ENCODE measurements at places on chromosomes 6 and 20.

GRCh38 chr20:38547288-38548085 lies 33.5 kb upstream of the ADIG start:
- DNase-seq: no peak

GRCh38 chr6:5518936-5519491 lies 257.7 kb downstream of the FARS2 start:
- no peak for DNase-seq

- no peak for DNase-seq
Observed at GRCh38 chr6:169168302-169168630, 85.4 kb downstream of the THBS2 start.

- no peak for DNase-seq
Observed at GRCh38 chr20:14622796-14623195, 285.4 kb upstream of the FLRT3 start.

DNA sequence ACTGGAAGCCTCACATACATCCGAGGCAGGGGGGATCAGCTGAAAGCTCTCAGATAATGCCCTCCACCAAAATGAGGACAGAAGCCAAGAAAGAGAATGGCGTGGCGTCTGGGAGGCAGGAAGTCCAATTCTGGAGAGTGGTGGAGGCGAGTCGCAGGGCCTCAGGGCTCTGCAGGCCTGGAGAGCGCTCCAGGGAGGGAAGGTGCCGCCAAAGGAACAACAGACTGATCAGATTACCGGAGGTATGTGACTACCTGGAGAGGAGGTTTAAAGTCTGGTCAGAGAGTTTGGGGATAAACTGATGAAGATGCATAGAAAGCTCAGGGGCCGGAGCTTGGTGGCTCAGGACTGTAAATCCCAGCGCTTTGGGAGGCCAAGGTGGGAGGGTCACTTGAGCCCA lies 11.2 kb upstream of the IP6K3 start:
- DNase-seq: no peak

DNA sequence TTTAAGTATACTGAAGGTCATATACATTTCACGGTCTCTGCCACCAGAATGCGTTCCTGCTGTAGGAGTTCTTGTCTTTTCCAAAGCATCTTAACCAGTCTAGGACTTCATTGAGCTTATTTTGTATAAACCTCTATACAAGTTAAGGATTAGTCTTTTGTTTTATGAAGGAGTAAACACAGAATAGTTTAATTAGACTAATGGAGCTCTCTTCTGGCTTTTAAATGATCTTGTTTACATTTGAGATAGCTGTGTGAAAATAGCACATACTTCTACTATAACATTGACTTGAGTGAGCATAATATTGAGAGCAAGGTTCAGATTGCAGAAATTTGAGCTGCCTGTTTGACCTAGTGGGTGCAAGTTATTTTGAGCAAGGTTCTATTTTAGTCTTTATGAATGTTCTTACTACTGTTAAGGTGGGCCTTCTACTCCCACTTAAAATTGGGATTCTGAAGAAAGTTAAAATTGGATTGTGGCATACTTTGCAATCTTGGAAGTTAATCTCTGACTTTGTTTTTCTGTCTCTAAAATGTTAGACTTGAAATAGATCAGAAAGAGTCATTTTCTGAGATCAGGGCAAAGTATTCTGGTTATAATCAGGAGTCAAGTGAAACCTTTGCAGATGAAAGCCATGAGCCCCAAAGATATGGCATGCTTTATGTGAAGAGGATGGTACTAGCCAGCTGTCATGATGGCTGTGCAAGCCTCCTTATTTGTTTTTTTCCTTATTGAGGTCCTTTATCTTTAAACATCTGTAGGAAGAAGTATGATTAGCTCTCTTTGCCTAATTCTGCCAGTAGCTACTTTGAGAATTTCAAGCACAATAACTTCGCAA lies 41.8 kb downstream of the RPRD1B start:
- DNase-seq: no peak

DNA sequence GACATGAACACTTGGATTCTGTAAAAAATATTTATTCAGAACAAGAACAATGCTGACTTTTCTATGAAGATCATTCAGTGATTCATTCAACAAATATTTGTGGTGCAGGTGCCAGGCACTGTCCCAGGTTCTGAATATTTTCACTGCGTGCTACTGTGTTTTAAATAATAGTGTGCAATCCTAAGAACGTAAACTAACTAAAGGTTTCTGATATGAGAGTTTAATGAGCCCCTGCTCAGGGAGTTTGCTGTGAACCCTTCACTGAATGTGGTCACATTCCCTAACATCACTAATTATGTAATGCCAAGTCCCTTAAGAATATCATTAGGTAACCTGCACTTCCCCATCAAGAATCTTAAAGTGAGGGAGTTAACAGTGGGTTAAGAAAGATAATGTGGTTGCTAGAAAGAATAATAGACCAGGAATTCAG lies 1.7 kb upstream of the TMEM170B start:
- no peak for DNase-seq

DNA sequence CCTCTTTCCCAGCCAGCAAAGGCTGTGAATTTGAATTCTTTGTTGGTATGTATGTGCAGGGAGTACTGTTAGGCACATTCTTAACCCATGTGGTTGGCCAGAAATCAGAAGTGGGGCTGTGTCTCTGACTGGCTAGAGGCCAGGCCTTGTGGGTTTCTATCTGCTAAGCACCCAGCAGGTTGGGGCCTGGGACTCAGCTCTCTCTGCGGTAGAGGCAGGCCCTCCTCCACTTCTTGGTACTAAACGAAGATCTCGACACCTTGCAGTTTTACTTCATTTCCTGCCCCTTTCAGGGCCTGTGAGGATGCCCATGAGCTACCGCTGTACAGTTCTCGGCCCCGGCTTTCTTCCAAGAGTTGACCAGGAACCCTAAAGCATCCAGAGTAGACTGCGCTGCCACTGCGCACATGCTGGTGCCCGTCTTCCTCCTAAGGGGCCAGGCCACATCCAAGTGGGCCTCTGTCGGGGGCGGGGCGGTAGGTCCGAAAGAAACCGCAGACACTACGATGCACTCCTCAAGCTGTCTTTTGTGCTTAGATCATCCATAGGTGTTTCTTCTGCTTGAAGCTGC lies 51.1 kb downstream of the TCP11 start:
- DNase-seq: peak; percentile 14

DNA sequence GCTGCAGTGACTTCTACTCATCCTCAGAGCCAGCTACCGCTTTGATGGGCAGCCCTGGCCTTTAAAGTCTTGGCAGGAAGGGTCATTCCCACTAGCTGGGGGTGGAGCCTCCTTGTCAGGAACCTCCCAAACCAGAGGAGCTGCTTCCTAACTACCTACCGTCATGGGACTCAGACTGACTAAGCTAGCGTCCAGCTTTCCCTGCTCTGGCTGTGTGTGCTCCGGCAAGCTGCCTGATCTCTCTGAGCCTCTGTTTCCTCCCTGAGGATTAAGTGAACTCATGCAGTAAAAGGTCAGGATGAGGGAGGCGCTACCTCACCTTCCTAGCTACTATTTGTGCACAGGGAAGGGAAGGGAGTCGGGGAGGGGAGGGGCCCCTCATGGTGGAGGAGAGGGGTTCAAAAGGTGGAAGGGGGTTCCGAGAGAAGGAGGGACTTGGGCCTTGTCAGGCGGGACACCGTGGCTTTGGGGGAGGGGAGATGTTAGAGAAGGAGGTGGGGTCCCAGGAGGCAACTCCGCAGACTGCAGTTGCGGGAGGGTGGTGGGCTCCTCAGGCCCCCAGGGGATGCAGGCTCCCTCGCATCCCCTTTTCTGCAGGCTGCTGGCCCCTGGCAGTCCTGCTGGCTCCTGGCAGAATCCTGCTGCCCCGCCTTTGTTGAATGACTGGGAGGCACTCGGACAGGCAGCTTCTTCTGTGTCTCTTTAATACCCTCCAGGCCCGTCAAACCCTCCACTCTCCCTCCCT lies 9.8 kb downstream of the DUSP15 start:
- DNase-seq: no peak

DNA sequence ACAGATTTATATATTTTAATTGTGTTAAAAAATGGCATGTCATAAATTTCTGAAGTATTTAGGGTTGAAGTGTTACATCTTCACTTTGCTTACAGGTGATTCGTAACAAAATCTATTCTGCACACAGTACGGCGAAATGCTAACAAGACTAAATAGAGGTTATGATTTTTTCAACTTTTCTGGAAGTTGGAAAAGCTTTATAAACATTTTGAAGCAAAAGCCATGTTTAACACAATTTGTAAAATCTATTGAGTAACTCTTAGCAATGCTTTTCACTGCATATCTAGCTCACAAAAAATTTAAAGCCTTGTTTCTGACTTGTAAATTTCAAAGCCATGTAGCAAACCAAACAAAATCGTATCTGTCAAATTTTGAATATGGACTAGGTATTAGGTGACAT lies 3.3 kb downstream of the STX16 start:
- DNase-seq: no peak

DNA sequence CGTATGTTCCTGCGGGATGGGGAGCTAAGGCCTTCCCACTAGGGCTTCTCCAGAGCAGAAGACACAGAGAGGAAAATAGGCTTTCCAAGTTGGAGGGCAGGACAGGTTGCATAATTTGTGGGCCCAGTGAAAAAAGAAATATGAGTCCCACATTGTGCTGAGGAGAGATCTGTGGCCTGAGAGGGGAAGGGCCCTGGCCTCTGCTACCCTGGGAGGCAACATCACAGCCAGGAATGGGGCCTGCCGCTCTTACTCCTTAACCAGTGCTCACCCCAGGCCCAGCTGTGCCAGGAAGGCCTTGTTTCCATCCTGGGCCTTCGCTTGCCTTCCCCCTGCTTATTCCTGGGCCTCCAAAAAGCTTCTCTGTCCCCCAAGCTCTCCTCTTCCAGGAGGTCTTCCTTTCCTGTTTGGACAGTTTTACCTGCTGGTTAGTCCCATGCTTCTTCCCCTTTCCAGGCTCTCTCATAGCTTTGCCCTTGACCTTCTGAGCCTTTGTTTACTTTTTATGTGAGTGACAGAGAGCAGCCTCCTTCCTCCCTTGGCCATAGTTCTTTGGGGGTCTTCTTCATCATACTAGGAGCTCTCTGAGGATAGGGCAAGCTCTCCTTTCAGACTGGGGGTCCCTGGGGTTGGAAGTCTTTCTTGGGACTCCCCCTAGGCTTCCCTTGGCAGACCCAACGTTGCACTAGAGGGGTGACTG lies 26.2 kb upstream of the VEGFA start:
- DNase-seq: no peak

DNA sequence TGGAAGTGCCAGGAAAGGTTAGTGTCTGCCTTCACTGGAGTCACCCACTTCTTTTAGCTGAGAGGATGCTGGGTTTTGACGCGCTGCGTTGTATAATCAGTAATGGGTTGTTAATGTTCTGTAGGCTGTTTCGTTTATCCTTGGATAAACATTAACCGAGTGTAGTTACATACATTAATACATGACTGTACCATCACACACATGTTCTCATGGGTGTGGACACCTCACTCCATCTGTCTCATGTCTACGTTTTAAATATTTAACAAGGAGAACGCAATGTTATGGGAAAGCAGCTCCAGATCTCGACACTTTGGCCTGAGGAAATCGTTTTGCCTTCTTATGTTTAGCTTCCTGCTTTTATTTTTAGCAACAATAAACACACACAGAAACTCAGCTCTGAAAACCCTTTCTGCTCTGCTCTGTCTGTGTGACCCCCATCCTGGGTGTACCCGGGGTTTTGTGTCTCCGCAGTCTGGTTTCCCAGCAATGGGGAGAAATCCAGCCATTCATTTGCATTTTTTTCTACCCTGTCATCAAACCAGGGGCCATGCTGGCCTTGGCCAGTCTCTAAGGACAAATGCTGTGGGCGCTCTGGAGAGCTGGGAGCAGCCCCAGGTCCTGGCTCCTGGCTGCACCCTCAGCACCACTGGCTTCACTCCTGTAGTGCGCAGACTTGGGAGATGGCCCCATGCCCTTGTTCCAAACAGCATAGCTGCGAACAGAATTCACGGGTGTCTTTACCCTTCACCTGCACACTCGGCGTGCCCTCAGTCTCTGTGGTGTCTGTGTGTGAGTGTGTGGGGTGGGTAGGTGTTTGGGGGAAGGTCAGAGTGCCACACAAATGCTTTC lies 110.8 kb downstream of the ERMARD start:
- DNase-seq: no peak

GRCh38 chr20:50339466-50339901 lies 148.9 kb downstream of the CEBPB start:
- DNase-seq: no peak

DNA sequence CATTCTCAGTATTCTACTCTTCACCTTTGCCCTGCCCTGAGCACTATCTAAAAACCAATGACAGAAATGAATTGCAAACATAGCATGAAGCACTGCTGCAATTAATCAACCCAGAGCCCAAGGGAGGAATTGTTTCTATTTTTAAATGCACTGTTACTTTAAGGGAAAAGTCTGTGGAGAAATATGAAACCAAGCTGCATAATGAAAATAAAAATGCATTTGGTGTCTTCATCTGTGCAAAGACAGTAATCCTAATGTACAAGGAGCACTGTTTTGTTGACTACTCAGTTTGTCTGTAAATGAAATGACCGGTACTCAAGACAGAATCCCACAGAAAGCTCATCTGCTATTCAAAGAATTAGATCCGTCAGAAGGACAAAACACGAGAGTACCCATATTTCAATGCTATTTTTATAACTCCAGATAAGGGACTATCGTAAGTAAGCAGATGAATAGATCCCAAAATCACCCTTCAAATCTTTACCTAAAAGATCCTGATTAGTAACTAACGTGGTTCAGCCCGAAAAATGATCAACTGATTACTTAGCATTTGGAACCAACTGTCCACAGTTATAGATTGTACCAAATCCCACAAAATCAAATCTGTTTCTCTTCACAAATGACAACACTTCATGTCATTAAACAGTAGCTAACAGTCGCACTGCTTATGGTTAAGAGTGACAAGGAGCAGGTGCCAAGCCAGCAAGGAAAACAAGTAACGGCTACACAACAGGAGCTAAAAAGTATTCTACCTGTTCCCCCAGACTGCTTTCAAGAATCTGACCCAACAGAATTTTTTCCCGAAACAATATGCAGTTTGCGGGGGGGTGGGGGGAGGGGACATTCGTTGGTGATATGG lies 2.4 kb downstream of the KIF13A start:
- DNase-seq: no peak

DNA sequence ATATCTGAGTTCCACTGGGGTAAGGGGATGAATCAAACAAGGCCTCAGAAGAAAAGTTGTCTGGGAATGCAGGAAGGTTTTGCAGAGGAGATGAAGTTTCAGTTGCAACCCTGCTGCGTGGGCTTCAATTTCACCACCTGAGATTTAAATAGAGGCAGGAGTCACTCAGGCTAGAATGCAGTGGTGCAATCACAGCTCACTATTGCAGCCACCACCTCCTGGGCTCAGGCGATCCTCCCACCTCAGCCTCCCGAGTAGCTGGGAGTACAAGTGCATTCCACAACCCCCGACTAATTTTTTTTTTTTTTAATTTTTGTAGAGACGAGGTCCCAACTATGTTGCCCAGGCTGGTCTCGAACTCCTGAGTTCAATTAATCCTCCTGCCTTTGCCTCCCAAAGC lies 1.5 kb upstream of the ZNF165 start:
- DNase-seq: no peak

- no peak for DNase-seq
Observed at GRCh38 chr6:41132254-41132653, 21.9 kb downstream of the TREML1 start.

- no peak for DNase-seq
Observed at GRCh38 chr6:129749749-129750120, 39.8 kb upstream of the ARHGAP18 start.
